ENCODE measurements at places on chromosomes 2 and 18.

DNA sequence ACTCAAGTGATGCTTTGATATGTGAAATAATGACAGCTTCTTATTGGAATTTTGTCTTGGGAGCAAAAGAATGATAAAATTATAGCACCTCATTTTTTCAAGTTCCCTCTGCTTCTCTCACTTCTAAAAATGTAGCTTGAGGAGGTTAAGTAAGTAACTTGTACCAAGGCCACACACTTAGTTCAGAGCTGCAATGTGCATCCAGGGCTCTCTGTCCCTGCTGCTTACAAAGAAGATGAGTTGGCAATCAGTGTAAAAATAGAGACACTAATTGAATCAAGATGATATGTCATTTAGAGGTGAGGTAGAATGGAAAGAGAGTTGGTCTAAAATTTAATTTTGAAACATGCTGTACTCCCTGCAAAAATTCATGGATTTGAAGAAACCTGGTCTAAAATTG is 312.0 kb upstream of the TNP1 start:
- no peak for DNase-seq

DNA sequence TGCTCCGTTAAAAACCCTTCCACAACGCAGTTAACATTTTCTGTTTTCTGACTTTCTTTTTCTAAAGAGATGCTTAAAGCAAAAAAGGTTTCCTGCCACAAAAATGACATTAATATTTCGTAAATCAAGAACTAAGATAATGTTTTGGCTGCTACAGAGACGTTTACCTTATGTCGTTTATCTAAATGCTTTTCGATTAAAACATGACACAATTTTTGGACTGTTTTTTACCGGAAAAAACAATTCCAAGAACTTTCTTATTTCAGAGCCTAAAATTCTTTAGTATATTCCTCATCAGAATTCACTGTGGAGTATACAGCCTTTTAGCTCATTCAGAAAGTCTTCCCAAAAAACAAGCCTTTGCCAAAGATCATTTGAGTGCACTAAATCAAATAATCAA is 278.0 kb upstream of the TCF4 start:
- DNase-seq, result no peak

DNA sequence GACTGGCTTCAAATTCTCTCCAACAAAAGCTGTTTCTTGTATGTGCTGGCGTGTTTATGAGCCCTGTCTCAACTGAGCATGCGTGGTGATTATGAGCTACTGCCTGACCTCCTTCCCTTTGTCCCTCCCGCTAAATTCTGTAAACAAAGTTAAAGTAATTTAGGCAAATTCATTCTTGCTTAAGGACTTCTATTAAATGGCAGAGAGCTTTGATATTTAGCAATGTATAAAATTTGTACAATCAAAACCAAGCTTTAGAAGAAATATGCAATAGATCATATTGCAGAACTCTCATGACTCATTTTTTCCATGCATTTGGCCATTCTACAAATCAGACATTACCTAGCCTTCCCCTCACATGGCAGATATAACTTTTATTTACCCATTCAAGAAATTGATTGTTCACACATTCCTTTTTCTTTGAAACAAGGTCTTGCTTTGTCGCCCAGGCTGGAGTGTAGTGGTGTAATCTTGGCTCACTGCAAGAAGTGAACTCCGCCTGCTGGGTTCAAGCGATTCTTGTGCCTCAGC is 18.2 kb downstream of the IGFBP2 start:
- no peak for DNase-seq

DNA sequence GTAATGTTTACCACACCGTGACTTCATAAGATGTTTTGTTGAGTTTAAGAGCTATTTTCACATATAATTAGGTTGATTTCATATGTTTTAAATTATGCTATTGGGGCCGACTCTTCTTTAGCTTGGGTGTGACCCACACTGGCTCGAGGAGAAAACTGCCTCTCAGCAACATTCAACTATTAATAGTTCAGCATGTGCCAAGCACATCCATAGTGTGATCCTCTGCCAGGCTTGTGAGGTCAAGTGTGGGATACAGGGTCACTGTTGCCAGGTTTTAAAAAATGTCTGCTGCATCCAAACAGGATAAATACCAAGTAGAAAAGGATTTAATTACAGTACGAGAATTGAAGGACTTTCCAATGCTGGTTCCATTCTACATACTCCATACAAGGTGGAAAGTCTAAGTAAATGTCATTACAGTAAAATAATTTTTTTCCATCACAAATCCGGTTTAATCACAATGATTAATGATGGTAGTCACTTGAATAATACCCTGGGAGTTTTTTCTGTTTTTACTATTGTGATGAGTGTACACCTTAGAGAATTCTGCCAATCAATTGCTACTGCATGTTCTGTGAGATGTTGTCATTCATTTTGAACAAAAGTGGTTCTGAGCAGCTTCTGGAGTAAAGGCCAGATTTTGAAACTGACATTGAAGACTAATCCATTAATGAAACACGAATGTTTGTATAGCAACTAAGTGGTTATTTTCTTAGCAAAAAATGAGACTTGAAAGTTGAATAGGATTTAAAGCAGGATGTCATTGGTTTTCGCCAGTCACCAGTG is 84.5 kb downstream of the ABI2 start:
- DNase-seq, result no peak

- DNase-seq, result no peak
Observed at GRCh38 chr2:10536569-10537133, 88.5 kb upstream of the ODC1 start.

DNA sequence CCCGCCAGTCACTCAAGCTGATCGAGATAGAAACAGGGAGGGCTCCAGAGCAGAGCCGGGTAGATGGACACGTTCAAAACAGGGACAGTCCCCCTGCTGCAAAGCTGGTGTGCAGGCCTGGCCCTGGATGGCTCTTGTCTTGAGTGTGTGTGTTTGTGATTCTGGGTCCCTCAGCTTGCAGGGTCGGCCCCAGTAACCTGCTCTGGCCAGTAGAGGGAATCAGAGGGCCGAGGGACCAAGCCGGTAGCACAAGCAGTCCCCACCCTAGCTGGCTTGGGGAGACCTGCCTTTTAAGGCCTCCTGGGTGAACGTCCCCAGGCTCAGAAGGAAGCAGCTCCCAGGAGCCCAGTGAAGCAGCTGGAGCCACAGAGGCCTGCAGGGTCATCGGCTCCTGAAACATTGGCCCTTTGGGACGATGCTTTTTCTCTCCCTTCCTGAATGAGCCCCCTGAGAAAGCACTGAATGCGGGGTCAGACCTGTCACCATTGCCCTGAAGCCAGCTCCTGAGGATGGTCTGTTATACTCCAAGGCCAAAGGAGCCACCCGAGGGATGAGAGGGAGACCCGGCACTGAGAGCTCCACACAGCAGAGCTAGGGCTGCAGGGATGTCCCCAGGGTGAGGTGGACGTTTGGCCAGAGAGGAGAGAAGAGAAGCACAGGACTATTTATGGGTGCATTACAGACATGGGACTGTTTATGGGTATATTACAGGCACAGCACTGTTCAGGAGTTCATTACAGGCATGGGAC is 15.4 kb upstream of the MLPH start:
- no peak for DNase-seq

DNA sequence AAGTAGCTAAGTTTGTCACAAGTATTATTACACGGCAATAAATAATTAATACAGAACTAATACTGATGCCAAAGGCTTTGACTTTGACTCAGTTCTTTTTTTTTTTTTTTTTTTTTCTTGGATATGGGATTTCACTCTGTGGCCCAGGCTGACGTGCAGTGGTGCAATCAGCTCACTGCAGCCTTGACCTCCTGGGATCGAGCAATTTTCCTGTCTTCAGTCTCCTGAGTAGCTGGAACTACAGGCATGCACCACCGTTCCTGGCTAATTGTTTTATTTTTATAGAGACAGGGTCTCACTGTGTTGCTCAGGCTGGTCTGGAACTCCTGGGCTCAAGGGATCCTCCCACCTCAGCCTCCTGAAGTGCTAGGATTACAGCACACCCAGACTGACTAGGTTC is 284.5 kb downstream of the SS18 start:
- DNase-seq, result no peak

DNA sequence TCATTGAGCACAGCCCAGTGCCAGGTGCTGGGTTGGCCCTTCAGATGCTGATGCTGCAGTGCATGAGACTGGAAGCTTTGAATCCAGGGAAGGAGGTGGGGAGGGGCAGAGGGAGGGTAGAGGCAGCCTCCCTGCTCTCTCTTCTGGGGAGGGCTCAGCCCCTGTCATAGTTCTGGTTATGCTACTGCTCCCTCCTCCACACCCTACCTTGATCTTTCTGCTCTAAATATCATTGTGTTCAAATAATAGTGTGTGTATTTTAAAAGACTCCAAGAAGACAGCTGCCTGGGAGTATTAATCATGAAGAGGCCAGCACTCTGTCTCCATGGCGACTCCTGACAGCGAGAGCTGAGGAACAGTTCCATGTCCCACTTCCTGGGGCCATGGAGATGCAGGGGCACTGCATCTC is 3.8 kb upstream of the EGR4 start:
- no peak for DNase-seq

DNA sequence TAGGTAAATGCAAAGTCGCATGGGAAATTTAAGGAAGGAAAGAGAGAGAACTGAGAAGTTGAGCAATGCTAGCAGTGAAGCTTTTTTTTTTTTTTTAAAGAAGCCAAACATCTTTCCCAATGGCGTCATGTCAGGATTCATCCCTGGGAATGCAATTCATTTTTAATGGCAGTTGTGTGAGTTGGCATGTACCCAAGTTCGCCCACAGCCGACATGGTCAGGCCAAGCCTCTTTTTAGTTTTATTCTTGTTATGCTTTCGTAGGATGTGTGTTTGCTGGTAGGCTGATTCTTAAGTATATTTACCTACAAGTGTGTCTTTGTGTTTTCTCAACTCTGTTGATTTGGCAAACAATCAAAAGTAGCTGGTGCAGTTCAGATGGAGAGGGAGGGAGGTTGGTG is 127.6 kb upstream of the ITGA6 start:
- no peak for DNase-seq

- DNase-seq, result no peak
Observed at GRCh38 chr18:60554967-60555366, 182.4 kb upstream of the MC4R start.

DNA sequence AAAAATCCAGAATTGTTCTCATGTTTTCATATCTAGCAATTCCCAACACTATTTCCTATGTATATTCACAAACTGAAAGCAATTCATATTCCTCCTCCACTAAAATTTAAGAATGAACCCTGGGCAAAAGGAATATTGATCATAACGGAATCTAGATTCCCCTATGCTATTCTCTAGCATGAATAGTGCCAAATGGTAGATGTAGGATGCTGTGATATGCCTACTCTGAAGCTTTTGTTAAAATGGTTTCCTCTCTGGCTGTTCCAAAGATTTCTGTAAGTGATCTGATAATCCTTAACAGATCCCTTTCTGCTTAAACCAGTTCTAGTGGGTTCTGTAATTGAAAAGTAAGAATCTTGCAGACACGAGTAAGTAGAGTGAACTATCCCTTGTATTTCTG is 298.0 kb upstream of the TANK start:
- no peak for DNase-seq

DNA sequence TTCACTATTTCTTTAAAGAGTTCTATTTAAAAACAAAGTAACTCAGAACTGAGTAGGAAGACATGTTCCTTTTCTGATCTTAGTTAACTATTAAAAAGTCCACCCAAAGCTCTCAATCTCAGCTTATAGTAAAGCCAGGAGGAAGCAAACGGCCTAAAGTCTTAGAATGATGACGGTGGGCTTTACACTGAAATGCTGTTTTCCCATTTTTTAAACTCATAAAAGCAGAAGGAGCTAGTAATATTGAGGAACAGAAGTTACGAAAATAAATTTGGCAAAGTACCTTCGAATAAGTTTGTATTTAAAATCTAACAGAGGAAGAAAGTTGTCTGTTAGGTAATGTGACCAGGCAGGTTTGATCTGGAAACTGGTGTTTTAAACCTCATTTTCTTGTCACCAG is 111.1 kb downstream of the ZNF532 start:
- DNase-seq, result no peak

DNA sequence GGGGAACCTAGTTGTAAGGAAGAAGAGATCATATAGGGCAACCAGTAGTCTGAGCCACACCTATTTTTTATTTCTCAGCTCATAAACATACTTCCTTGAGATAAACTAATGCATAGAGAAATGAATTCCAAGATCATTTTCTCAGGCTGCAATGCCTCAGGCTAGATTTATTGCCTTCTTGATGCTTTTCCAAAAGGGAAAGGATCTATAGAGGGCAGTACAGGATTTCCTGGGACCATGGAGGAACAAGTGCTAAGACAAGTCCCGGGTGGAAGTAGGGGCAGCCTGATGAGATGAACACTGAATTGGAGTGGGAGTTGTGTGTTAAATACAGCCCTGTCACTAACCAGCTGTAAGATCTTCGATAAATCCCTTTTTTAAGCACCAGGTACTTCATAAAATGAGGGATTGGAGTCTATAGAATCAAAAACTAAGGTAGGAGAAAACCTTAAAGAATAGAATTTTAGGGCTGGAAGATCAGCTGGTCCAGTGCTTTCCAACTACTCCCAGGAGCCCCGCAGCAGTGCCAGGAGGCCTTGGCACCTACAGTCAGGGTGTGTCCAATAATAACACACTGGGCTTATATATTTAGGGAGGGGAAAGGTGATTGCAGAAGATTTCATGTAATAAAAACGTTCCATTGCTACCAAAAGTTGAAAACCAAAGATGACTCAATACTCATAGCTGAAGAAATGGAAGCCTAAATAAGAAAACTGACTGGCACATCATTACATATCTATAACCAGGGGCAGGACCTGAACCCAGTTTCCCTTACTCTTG is 58.1 kb downstream of the SERTAD2 start:
- no peak for DNase-seq

DNA sequence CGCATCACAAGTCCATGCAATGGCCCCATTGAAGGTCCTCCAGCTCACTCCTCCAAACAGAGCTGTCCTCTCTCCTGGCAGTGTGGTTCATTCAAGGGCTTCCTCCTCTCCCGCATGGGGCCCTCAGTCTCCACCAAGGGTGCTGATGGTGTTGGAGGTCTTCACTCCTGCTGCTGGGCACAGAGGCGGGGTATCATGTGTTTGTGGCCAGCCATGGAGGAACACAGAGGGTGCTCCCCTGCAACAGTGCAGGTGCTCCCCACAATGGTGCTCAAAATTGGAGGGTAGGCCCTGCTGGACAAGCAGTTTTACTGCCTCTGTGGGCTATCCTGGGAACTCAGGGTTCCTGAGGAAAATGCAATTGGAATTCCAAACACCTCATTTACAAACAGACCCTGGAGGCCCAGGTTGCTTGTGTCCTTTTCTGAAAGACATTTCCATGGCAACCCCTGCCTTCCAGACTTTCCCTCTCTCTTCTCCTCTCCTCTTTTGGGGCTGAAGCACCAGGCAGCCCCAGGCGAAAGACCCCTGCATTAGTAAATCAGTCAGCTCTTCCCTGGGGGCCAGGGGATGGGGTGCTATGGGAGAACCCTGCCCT is 256.0 kb downstream of the HAUS1 start:
- DNase-seq, result no peak

Data from nucleus accumbens (tissue), 56 donors.